ENCODE measurements at places on chromosomes 3 and 15.
A peak's percentile ranks its signal among the peaks of the same experiment; 100 is the strongest.

- DNase-seq, result no peak
These were observed 160.1 kb downstream of the PLCL2 start for GRCh38 chr3:17044855-17045254.

GRCh38 chr15:101283931-101284330, 6.6 kb upstream of the SELENOS start:
- no peak for DNase-seq

DNA sequence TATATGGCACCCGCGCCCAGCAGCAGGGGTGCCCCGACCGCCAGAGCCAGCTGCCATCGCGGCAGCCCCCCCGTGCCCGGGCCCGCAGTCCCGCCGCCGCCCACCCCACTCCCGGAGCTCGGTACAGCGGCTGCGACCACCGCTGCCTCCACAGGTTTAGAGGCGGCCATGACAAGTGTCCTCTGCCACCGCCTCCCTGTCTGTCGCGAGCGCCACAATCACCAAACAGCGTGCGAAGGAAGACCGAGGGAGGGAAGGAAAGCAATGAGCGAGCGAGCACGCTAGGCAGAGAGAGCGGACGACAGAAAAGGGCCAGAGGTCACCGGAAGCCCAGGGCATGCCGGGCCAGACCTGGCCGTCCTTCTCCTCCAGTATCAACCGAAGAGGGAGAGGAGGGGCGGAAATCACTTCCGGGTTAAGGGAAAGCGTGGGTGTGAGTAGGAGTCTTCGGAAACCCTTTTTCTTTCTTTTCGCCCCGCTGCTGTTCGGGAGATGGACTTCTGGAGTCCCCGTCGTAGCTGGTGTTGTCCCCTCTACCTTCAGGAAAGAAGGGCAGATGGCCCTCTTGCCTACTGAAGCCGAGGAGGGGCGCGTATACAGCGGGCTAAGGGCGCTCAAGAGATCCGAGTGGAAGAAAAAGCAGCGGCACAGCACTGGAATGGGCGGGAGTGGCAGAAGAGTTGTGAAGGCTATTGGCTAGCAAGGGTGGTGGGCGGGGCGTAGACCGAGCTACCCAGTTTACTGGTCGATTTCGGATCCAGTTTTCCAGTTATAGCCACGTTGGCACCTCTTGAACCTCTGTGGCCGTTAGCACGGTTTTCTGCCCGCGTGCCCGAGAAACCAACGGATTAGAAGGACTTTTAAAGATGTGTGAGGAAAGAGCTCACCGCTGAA, at the start of the genes LNP1 and TOMM70:
LNP1 (plus strand) TSS at position 760 of the 894 bp plus-strand sequence. CDS start 28,191 bp downstream, outside the sequence.
TOMM70 (minus strand) TSS at position 310 of the 894 bp plus-strand sequence; CDS start at position 170, 140 bp downstream.
- peak; percentile 78 for DNase-seq

GRCh38 chr3:133757701-133758567, 11.7 kb downstream of the TF start:
- DNase-seq, result no peak

GRCh38 chr3:171743327-171744157, 66.7 kb downstream of the PLD1 start:
- DNase-seq, result no peak

DNA sequence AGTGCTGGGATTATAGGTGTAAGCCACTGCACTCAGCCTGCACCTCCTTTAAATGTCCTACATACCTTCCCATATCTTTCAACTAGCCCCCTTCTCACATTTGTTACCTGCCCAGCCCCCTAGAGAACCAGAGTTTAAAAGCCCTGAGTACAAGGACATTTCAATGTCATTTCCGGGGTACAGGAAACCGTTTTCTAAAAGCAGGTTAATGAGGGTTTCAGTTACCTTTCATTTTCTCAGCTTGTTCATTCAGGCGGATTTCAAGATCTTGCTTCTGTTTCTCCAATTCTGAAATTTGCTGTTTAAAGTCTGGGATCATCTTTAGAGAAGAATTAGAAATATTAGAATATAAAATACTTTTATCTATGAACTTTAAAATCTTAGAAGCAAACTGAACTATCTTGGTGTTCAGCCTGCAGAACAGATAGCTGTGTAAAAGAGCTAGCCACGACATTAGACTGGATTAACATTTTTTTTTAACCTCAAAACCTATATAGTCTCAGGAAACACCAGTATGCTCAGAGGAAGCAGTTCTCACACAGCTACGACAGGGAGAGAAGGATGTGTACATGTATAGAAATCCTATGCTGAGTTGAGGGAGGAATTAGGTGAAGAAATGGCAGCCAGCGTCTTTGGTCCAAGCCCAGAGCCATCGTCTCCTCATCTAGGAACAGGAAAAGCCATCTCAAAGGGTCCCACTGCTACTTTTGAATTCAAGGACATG, 29.9 kb upstream of the GNB5 start:
- DNase-seq, result no peak

DNA sequence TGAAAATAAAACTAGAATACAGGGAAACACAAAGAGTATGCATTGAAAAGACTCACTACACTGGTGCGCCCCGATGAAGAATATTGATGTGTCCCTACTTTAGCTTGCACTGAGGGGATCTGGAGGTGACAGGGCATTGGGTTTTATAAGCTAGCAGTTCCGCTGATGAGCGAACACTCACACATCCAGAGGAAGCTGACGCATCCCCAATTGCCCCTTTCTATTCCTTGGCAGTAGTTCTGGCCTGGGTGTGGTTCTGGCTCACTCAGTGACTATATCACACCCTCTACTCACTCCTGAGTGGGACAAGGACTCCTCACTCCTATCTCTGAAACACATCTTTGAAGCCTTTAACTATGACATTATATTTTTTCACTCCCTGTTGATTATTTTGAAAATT, 71.0 kb downstream of the B3GNT5 start:
- DNase-seq, result no peak

DNA sequence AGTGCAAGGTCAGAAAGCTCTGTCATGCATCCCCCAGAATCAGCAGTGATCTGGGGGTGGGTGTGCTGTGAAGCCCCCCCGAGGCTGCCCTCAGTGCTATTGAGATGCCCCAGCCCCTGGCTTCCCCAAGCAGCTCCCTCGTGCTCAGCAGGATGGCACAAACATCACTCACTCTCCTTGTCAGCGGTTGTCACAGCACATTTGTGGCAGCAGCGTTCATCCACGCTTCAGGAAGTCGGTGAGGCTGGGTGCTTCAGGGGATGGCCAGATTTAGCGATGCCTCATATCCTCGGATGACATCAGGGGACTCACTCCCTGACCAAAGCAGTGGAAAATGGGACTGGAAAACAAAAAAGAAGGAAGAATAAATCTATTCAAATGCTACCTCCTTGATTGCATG, 54.4 kb upstream of the SLC6A11 start:
- no peak for DNase-seq

DNA sequence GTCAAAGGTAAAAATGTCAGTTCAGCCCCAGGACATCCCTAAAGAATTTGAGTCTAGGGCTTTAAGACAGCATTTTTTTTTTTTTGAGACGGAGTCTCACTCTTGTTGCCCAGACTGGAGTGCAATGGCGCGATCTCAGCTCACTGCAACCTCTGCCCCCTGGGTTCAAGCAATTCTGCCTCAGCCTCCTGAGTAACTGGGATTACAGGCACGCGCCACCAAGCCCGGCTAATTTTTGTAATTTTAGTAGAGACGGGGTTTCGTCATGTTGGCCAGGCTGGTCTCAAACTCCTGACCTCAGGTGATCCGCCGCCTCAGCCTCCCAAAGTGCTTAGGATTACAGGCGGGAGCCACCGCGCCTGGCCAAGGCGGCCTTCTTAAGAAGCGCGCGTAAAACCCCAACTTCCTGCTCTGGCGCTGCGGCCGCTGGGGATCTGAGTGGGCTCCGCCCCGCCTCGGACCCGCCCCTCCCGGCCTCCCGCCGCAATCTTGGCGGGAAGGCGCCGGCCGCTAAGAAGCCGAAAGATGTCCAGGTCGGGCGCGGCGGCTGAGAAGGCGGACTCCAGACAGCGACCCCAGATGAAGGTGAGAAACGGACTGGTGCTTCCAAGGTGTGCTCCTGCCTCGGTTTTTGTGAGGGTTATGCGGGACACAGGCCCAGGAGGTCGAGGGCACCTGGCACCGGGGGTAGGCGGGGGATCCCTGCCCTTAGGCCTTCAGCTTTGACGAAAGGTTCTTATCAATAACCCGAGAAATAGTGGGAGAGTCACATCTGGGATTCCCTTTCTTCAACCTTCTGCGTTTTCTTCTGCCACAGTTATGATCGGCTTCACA, at the start of gene WDR76:
WDR76 (plus strand) TSS at position 495 of the 834 bp plus-strand sequence; CDS start at position 526, 31 bp downstream.
- peak; percentile 46 for DNase-seq

GRCh38 chr15:85490856-85491255, 110.5 kb downstream of the AKAP13 start:
- no peak for DNase-seq

GRCh38 chr3:197218210-197218609, 80.2 kb downstream of the DLG1 start:
- DNase-seq, result no peak

GRCh38 chr3:125337506-125337905, 37.6 kb downstream of the ZNF148 start:
- DNase-seq, result no peak

GRCh38 chr15:40808861-40809450, 1.7 kb upstream of the DNAJC17 start:
- no peak for DNase-seq

GRCh38 chr3:25555695-25556437, 108.8 kb downstream of the TOP2B start:
- no peak for DNase-seq

Data from activated CD4-positive, CD25-positive, alpha-beta regulatory T cell (primary cell).